ENCODE measurements at places on chromosomes 13 and 19.

- DNase-seq, result no peak
Observed at GRCh38 chr19:18274219-18274780, at the start of gene IQCN. Gene IQCN, minus strand, starts transcription at chr19:18274452. Its CDS starts 4,974 bp downstream, at chr19:18269478.

DNA sequence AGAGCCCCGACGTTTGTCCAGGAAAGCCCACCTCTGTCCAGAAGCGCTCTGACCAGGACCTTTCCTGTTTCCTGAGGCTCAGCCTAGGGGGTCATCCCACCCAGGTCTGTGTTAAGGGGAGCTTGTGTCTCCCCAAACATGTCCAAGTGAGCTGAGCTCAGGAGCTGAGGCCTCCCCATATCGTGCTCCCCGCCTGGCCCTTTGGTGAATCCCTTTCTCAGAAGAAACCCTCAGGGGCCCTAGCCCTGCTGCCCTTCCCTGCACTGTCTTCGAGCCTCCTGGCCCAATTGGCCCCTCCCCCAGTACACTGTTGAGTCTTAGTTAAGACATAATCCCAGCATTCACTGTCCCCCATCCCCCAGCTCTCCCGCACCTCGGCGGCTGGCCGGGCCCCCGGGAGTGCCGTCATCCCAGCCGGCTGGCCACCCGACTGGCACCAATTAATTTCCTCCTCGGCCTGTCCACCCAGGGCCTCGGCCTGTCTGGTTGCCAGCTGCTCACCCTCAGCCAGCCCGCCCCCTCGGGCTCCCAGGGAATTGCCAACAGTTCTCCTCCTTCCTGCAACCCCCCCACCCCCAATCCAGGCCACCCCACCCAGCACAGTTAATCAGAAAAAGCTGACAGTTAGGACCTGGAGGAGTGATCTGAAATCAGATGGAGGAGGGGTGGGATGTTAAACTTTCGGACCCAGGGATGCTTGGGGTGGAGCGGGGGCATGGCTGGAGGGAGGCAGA lies 13.6 kb downstream of the IER2 start:
- no peak for DNase-seq

DNA sequence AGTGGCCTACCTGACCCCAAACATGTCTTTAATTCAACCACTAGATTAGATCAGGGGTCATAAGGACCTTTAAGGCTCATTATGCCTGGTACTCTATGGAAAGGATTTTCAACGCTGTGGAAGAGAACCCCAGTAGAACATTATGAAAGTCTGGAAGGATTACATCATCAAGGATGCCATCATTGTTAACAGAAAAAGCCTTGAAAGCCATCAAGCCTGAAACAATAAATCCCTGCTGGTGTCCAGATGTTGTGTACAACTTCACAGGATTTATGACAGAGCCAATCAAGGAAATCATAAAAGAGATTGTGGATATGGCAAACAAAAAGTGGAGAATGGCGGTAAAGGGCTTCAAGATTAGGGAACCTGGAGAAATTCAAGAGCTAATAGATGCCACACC lies 59.7 kb downstream of the NAA16 start:
- DNase-seq, result no peak

DNA sequence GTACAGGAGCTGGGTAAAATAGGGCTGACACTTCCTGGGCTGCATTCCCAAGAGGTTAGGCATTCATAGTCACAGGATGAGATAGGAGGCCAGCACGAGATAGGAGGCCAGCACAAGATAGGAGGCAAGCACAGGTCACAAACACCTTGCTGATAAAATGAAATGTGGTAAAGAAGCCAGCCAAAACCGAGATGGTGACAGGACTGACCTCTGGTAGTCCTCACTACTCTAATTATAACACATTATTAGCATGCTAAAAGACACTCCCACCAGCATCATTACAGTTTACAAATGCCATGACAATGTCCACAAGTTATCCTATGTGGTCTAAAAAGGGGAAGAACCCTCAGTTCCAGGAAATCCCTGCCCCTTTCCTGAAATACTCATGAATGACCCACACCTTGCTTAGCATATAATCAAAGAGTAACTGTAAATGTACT lies 20.9 kb upstream of the IGSF23 start:
- DNase-seq, result no peak

DNA sequence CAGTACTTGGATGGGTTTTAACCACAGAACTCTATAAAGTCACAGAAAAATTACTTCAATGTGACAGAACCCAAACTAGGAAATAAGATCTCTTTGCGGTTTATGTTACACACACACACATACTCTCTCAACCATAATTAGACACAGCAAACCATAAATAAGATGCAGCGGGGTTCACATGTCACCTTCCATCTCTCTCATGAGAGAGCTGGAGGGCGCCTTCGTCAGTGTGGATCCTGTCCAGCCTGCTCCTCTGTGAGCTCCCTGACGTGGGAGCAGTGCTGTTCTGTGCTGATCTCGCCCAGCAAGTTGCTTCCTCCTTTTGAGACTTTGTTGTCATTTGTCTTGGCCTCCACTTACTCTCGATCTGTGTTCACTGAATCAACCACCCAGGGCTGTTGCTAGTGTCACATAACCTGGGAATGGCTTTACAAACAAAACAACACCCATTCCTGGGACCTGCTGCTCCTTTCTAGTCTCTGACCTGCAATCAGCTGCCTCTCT lies 204.9 kb upstream of the KL start:
- DNase-seq, result no peak
